Amniotic epithelial cell (primary cell): ENCODE measurements at places on chromosomes 13 and 19.

DNA sequence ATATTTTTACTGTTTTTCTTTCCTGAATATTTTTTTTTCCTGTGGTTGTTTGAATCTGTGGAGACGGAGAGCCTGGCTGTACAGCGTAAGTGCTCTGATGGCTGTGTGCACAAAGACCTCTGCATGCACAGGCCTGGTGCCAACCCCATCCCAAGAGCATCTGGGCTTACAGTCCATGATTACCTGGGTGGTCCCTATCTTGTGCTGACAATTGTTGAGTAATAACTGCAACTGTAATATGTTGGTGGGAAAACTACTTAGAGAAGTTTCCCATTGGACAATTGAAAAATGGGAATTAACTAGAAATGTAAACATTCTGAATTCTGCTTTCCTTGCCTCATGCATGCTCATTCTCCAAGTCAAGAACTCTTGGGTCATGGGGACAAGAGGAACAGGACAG lies 268.7 kb downstream of the SHISA2 start:
- no peak for DNase-seq

DNA sequence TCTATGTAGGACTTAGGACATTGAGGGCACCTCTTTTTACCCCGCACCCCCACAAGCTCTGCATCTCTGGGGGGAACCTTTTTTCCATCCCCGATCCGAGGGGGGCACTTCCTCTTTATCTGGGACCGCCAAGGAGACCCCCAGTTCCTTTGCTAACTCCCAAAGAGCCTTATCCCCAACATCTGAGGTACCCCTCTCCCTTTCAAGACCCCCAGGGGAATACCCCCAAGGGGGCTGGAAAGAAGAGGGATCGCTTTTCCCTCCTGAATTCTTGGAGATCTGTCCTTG lies 1.1 kb downstream of the TNFSF9 start:
- no peak for DNase-seq

DNA sequence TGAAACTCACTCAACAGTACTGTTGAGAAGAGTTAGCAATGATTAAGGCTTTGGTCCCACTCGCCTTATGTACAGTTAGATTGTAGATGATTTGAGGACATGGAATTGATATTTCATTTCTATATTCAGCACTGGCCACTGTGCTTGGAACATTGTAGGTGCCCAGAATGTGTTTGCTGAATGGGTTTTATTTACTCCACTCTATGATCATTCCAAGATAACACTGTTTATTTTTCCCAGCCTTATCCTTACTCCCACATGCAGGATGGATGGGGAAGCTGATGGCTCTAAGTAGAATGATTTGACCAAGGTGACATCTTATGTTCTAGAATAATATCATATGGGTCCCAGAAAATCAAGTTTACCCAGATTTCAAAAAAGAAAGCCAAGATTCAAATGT lies 124.6 kb upstream of the RXFP2 start:
- DNase-seq, result no peak

GRCh38 chr19:38425810-38426466 lies at the start of gene RASGRP4:
TSS of gene RASGRP4 (minus strand) at chr19:38426219. CDS start at chr19:38426091, 128 bp downstream.
- no peak for DNase-seq

DNA sequence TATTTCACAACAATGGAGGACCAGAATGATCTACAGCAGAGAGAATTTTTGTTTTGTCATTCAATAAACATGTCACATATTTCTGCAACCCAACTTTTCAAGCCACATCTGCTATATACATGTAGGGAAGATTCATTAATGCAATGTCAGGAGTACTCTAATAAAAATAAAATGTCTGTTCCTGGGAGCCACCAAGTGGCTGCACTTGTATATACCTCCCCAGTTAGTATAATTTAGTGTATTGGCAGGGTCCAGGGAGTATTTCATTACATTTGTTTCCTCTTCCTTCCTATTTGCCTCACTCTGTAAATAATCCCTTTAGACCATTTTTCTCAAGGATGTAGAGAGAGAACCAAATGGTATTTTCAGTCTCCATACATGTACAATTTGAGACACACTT lies 1169.0 kb downstream of the DIAPH3 start:
- DNase-seq, result peak; percentile 49

- DNase-seq, result no peak
Observed at GRCh38 chr19:58516964-58517833, 2.4 kb downstream of the ZBTB45 start.

GRCh38 chr13:114213980-114214379 lies 20.7 kb upstream of the CDC16 start:
- no peak for DNase-seq

DNA sequence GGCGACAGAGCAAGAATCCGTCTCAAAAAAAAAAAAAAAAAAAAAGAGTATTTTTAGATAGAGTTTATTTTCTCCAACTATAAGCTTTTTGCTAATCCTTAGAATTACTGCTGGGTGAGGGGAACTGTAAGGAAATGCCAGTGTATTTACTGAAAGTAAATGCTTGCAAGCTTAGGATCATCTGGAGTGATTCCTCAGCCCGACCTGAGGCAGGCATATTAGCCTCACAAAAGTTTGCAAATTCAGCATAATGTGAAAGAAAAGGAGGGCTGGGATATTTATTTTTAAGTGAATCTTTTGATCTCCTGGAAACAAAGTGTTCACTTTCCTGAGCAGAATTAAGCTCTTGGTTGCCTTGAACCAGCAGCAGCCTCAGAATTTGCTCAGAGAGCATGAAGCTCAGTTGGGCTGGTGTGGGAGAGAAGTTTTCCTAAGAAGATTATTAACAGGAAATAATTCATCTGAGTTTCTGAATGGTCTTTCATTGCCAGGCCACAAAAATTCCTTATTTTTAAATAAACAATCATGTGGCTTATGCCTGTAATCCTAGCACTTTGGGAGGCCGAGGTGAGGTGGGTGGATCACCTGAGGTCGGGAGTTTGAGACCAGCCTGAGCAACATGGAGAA lies 24.7 kb upstream of the SPATA13 start:
- DNase-seq, result peak; percentile 78

- DNase-seq, result no peak
Observed at GRCh38 chr19:18468517-18468916, 30.6 kb upstream of the ISYNA1 start.

DNA sequence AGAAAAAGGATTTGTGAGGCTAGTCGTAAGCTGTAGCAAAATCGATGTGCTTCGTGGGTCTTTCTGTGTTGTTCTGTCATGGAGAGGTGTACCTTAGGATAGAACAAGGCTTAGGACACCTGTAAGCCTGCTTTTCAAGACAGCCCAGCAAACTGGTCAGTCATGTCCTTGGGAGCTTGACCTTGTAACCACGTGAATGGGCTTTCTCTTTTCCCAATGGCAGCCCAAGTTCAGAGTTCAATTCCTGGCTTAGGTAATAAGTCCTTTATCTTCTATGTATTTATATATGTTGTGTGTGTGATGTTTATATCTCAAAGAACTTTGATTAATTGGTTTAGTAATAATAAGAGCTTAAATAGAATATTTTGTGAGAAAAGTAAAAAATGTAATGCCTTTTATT lies 112.9 kb downstream of the TNFRSF19 start:
- no peak for DNase-seq

DNA sequence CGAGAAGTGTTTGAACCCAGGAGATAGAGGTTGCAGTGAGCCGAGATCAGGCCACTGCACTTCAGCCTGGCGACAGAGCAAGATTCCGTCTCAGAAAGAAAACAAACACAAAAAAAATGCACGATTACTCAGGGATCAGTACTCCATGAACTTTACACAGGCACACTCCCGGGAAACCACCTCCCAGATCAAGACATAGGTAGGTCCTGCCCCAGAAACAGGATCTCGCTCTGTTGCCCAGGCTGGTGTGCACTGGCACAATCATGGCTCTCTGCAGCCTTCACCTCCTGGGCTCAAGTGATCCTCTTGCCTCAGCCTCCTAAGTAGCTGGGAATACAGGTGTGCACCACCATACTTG lies 11.2 kb downstream of the VASP start:
- no peak for DNase-seq
